ENCODE measurements at places on chromosomes 12 and 14.

DNA sequence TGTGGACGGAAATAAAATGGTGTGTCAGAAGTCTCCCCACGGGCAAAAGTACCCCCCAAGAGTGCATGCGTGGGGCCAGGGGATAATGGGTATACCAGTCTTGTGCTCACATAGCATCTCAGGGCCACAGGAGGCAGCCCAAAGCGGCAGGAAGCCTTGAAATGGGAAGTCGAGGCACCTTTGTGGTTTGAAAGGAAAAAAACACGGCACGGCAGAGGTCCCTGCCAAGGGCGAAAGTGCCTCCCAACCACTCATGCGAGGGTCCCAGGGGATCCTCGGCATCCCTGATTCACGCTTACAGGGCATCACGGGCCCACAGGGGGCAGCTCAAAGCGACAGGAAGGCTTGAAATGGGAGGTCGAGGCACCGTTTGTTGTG, 583.2 kb downstream of the ALG10 start:
- no peak for DNase-seq

GRCh38 chr14:101111620-101112290, 208.2 kb upstream of the RTL1 start:
- no peak for DNase-seq

- DNase-seq: no peak
Observed at GRCh38 chr12:62656591-62657362, 190.2 kb downstream of the MON2 start.

GRCh38 chr12:111396726-111397445, 8.8 kb upstream of the SH2B3 start:
- DNase-seq: no peak

Data from left renal cortex interstitium (tissue), 4 donors.